ENCODE measurements at places on chromosomes 7 and 10.
A peak's percentile ranks its signal among the peaks of the same experiment; 100 is the strongest.

DNA sequence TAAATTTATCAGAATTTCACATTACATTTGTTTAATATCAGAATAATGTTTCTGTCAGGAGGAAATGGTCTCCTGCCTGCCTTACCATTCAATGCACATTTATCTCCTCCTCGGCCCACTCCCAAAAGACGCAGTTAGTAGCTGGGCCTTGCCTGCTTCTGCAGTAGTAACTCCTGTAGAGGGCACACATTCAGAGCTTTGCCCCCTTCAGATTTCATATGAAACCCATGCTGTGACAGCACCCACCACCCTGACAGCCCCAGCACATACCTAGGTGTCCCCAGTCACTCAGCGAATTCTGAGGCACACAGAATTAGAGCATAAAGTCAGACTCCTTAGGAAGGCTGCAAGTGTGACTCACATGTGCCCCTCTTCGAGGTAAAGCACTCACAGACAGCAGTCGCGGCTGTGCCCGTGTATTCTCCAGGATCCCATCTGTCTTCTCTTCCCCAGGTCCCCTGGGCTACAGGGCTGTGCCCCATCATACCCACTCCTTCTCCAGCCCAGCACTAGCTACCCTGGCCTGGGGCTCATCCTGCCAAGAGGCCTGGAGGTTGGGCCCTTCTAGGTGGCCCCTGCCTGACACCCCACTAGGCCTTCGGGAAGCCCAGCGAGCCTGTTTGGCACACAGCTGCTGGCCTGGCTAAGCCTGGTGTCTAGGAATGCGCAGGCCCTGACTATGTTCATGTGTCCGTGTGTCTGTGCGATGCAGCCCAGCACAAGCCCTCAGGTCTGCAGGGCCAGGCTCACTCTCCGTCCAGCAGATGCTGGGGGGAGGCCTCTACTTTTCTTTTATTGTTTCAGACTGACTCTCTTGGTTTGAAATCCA, 4.7 kb upstream of the DEPP1 start:
- DNase-seq = no peak

- DNase-seq = no peak
These were observed 291.6 kb downstream of the RNLS start for GRCh38 chr10:88291289-88292184.

GRCh38 chr7:37709631-37710509, 26.3 kb downstream of the GPR141 start:
- DNase-seq = peak; percentile 9

- DNase-seq = no peak
These were observed 19.2 kb downstream of the PDK4 start for GRCh38 chr7:95577137-95577536.

GRCh38 chr7:44846816-44847508, 925 bp downstream of the H2AZ2 start:
- no peak for DNase-seq

GRCh38 chr7:71753956-71754664, 622.2 kb downstream of the GALNT17 start:
- no peak for DNase-seq

DNA sequence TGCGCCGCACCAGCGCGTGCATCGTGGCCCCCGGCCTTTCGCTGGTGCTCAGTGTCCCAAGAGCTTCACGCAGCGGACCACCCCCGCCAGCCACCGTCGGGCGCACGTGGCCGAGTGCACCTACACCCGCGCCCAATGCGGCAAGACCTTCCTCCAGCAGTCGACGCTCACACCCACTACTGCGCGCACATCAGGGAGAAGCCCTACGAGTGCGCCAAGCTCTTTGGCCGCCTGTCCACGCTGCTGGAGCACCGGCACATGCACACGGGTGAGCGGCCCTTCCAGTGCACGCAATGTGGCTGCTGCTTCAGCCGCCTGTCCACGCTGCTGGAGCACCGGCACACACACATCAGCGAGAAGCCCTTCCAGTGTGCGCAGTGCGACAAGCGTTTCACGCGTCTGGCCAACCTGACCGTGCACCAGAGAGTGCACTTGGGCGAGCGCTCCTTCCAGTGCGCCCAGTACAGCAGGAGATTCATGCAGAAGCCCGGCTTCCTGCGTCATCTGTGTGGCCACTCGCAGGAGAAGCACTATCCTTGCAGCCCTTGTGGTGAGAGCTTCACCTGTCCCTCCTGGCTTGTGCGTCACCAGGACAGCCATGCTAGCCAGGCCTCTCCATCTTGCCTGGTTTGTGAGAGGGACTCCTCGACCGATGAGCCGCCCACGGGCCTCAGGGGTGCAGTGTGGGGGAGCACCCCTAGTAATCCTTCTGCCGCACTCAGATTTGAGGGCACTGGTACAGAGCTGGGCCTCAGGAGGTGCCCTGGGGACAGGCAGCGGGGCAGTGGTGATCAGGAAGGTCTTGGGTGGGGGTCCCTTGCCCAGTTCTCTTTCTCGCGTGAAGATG, 32.9 kb downstream of the ZNF783 start:
- no peak for DNase-seq

GRCh38 chr7:150357270-150357669, 11.4 kb upstream of the REPIN1 start:
- peak; percentile 82 for DNase-seq

GRCh38 chr10:130254243-130254642, 118.1 kb downstream of the GLRX3 start:
- DNase-seq = no peak

DNA sequence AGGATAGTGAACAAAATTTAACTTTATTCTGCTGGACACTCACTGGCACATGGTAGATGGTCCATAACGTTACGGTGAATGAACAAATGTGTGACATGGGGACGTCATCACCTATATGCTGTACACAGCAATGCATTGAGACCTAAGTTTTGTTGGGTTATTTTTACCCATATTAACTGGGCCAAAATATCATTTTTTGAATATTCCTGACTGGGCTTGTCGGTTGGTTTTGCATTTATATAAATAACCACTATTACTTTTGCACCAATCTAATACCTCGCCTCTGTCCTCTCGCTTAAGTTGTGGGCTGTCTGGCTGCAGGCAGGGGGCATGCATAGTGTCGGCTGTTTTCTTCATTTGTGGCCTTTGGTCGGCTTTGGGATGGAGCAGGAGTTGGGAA, 161.7 kb downstream of the USP6NL start:
- DNase-seq = no peak

DNA sequence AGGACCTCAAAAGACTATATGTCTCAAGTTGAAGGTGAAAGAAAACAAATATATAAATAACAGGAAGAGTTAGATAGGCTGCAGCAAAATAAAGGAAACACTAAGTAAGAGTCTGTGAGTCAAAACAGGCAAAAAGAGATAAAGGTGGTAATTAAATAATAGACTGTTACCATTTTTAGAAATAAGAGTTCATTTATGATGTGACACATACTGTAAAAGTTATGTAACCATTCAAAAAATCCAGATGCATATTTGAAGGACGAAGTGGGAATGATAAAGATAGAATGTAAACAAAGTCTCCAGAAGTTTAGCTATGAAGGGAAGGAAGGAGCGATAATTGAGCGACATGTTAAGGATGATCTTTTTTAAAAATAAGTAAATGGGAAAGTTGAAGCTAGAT, 50.5 kb downstream of the HECTD2 start:
- DNase-seq = no peak

DNA sequence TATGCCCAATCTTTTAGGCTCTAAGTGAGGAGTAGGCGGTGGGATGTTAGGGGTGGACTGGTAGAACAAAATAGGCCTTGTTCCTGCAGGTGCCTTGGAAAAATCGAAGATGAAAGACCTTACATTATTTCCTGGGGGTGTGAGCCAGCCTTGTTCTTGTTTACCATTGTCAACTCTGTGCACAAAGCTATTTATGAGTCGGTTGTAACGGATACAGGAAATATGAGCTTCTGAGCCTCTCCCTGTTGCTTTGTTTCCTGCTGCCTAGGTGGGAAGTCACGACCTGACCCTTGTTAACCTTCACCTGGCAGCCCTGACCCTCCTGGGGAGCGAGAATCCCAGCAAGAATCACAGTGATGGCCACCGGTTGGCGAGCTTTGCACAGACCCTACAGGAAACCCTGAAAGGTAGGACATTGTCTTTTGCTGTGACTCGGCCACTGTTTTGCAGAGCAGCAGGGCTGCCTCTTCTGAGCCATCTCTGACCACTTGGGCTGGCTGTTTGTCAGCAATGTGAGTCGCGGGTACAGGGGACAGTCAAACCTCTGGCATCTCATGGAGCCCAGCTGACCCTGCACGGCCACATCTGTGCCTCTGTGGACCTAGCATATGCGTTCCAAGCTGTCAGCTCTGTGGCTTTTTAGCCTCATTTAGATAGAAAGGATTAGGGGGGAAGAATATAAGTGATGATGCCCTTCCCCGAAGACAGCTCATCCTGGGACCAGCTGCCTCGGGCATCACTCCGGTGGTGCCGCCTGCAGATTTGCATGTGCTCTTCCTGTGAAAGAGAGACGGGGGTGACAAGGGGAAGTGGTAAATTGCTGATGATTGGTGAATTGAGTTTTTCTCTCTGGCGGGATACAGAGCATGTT, 102.1 kb upstream of the ANLN start:
- DNase-seq = peak; percentile 44

- DNase-seq = no peak
These were observed 780 bp downstream of the PLEKHA8 start for GRCh38 chr7:30028749-30029635.

GRCh38 chr10:110643035-110643652, 992 bp upstream of the RBM20 start:
- peak; percentile 5 for DNase-seq

- DNase-seq = no peak
These were observed 423.6 kb upstream of the LRGUK start for GRCh38 chr7:133703547-133703946.

- DNase-seq = no peak
These were observed 19.8 kb upstream of the CPN1 start for GRCh38 chr10:100101192-100102076.

DNA sequence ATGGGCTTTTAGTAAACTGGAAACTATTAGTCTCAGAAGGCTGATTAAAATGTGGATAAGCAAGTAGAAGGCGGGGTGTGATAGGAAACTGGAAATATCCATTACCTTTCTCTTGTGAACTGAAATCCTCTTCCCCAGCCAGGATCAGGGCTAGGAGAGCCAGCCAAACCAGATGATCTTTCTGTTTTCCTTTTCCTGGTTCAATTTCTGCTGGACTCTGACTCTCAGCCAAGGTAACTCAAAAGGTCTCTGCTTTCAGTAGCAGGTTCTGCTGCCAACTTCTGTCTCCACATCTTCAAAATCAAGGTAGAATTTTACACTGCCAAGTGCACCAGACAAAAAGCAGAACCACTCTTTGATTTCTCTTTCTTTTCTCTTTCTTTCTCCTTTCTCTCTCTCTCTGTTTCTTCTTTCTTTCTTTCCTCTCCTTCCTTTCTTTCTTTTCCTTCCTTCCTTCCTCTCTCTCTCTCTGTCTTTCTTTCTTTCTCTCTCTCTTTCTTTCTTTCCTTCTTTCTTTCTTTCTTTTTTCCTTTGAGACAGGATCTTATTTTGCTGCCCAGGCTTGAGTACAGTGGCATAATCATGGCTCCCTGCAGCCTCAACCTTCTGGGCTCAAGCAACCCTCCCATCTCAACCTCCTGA, 30.8 kb downstream of the OTUD1 start:
- no peak for DNase-seq

- no peak for DNase-seq
These were observed 19.6 kb upstream of the PAPSS2 start for GRCh38 chr10:87640043-87640442.

DNA sequence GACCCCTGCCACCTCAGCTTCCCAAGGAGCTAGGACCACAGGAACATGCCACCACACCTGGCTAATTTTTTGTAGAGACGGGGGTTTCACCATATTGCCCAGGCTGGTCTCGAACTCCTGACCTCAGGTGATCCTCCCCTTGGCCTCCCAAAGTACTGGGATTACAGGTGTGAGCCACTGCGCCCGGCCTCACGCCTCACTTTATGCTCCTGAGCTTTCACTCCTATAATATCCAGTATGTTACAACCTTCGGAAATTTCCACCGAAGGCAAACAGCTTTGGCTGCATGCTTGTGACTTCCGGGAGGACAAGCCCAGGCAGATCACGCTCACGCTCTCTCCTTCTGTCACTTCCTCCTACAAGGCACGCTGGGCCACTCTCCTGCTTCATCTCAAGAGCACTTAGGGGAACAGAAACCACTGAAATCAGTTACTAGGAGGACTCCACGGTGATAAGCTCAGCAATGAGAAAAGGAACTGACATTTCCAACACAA, 4.4 kb upstream of the MAD1L1 start:
- no peak for DNase-seq

DNA sequence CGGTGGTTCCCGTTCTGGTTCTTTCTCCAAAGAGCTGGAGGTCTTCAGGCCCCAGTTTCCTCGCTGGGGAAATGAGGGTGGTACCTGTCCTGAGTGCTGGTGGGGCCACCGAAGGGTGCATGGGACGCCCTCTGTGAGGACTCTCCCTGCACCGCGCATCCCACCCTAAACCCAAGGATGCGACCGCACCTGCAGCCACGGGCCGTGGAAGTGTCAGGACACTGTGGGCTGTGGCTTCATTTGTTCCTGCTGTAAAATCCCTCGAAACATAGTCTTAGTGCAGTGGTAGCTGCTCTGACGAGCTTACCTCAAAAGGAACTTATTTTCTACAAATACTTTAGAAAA, 84.1 kb downstream of the NKX6-2 start:
- no peak for DNase-seq

DNA sequence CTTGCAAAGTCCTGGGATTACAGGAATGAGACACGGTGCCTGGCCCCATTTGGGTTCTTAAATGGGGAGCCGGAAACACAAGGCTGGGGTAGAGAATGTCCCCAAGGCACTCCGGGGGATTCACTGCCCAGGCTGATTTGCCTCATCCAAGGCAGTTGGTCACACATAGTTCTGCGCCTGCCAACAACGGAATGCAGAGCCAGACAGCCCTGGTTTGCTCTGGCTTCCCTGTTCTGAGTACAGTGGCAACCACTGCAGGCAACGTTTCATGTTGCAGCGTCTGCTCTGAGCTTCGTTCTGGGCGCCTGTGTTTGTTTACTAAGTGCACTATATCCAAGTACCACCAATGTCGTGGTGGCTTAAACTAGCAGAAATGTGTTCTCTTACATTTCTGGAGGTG, 61.7 kb upstream of the C1QL3 start:
- no peak for DNase-seq

DNA sequence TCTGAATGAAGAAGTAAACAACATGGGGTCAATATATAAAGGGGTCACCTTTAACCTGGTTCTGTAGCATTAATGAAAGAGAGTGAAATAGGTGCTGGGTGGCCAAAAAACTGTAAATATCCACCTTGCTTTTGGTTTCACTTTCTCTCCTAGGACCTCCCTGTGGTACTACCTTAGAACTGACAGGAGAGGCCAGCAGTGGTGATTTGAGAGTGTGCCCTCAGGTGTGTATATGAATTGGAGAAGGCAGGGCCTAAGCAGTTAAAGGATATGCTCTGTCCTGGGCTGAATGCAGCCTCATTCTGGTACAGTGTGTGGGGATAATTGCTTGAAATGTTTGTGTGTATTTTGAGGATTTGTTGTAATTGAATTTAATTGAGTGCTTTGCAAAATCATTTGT, 62.0 kb downstream of the BBS9 start:
- no peak for DNase-seq

- DNase-seq = no peak
These were observed 100.0 kb downstream of the GRID1 start for GRCh38 chr10:86266446-86267242.
